H1 (cell line): ENCODE measurements at places on chromosomes 16 and 17. TPM values are rescaled to one million over a fixed set of nuclear protein-coding genes. Genes with fewer than 3 reads are reported as not detected.
A peak's percentile ranks its signal among the peaks of the same experiment; 100 is the strongest.

The PRRT2 gene
- total RNA-seq = 12.8 and 16.6 TPM in 2 replicates

- no peak for DNase-seq
These were observed 6.1 kb upstream of the SLFN12 start for GRCh38 chr17:35438433-35438832.

The NPIPB13 gene
- total RNA-seq = 13.5 and 15.5 TPM in 2 replicates

DNA sequence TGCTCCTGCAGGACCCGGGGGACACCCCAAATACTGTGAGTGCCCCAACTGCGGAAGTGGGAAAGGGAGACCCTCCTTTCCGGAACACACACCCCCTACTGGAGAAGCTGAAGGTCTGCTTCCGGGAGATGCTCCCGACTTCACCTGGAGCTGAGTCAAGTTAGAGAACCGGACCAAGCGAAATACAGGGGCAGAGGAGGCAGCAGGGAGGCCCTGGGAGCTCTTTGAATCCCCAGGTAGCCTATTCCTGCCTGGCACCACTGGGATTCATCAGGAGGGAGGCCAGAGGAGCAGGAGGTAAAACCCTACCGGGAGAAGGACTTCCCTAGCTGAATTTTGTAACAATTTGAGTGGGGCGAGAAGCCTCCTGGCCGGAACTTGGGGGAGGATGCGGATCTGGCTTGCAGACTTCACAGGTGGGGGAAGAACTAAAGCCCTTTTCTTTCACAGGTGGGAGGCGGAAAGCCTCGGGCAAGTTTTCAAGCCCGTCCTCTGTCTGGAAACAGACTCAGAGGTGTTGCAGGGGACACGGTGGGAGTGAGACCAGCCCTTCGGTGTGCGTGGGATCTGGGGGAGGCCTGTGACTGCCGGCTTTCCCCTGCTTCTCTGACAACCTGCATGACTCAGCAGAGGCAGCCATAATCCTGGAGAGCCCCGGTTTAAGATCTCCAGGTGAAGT is 22.4 kb upstream of the TEKT1 start:
- DNase-seq = peak; percentile 34

DNA sequence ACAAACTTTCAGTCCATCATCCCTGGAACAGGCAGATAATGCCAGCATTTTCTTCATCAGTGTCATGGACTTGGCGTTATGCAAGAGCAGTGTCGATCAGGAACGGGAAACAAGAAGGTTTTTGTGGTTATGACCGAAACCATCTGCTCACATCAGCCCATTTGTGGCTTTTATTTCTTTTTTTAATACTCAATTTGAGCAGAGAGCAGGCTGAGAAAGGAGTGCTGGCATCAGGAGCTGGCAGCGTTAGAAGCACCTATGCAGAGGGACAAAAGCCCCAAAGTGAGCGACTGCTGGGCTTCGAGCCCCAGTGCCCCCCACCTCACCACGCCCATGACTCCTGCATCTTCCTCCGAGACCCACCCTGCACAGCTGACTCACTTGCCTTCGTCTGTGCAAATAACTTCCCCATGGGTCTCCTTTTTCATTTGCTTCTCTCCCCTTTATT is 16.2 kb upstream of the CD300E start:
- DNase-seq = no peak

The CCL2 gene
- total RNA-seq = 3.1 and 3.7 TPM in 2 replicates
